ENCODE measurements at places on chromosomes 3 and 15.

DNA sequence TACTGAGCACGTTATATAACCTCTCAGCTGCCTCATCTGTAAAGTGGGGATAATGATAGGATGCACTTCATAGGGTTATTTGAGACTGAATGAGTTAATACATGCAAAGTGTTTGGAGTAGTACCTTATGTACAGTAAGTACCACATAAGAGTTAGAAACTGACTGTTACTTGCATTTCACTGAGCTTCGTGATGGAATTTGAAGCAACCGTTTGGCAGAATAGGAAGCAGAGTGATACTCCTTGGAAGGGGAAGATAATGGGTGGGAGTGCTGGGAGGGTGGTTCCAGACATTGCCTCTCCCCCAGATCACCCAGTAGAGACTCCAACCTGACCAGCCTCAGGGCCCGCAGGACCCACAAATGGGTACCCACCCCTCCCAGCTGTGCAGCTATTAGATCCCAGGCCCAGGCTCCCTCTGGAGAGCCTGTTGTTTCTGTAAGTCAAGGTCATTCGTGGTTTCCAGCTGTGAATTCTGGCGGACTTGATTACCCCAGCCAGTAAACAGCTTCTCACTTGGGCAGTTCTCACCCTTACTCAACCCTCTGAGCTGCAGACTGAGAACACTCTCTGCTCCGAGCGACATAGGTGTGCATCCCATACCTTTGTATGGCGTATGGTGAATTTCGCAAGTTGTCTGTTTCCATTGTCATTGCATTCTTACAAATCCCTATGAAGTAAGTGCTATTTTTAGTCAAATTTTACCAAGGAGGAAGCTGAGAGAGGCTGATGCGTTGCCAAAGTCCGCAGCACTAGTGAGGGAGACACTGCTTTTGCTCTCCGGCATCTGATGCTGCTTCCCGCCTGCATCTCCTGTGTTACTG is 11.1 kb downstream of the ALPK3 start:
- DNase-seq, result no peak

GRCh38 chr3:117278424-117279190 is 569.0 kb downstream of the TUSC7 start:
- peak; percentile 89 for DNase-seq

DNA sequence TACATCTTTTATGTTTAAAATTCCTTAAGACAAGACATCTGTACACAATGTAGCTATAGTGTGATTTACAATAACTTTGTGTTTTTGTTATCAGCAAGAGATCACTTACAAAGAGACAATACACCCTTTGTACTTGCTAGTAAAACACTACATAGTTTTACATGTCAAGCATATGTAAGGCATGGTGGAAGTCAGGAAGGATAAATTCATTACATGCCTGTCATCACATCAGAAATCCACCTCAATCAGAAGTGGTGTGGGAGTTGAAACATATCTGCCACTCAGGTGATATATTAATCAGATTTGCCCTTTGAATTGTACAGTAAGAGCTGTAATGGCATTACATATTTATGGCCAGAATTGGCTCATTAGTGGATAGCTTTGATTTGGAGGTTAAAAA is 95.5 kb downstream of the MBNL1 start:
- no peak for DNase-seq

DNA sequence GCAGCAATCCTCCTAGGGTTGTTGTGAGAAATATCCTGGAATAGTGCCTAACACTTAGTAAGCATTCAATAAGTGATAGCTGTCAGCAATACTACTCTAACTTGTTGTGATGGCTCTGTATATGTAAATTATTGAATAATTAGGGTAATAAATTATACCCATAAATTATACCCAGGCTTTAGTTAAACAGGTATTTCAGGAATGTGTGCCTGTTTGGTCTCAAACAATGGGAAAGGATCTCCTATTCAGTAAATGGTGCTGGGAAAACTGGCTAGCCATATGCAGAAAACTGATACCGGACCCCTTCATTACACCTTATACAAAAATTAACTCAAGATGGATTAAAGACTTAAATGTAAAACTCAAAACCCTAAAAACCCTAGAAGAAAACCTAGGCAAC is 14.8 kb upstream of the ARNT2 start:
- DNase-seq, result no peak
